ENCODE measurements at places on chromosomes 12 and 14.
A peak's percentile ranks its signal among the peaks of the same experiment; 100 is the strongest.

- no peak for DNase-seq
Observed at GRCh38 chr12:16972923-16973770, 367.2 kb upstream of the LMO3 start.

- no peak for DNase-seq
Observed at GRCh38 chr12:23169012-23169695, 544.2 kb downstream of the ETNK1 start.

DNA sequence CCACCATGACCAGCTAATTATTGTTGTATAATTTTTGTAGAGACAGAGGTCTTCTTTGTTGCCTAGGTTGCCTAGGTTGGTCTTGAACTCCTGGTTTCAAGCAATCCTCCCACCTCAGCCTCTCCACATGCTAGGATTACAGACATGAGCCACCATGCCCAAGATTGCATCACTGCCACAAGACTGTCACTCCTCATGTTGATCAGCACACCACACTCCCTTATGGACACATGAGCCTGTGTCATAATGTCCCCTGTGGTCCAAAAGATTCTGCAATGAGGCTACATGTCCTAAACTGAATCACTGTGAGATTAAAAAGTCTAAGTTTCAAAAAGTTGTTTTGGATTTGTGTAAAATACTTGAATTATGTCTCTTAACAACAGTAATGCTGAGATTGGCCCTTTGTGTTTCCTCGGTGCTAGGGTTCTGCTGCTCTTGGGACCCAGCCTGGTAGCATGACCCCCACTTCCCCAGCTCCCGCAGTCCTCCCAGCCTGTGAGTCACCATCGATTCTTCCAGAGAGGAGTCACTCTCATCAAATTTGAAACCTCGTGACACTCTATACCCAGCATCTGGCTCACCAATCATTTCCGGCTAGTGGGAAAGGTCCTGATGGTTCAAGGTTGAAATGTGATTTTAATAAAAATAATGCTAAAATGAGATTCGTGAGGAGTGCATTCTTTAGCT lies 890.9 kb downstream of the VRK1 start:
- DNase-seq: no peak

- DNase-seq: peak; percentile 3
Observed at GRCh38 chr14:61188978-61189808, 91.9 kb downstream of the TMEM30B start.

DNA sequence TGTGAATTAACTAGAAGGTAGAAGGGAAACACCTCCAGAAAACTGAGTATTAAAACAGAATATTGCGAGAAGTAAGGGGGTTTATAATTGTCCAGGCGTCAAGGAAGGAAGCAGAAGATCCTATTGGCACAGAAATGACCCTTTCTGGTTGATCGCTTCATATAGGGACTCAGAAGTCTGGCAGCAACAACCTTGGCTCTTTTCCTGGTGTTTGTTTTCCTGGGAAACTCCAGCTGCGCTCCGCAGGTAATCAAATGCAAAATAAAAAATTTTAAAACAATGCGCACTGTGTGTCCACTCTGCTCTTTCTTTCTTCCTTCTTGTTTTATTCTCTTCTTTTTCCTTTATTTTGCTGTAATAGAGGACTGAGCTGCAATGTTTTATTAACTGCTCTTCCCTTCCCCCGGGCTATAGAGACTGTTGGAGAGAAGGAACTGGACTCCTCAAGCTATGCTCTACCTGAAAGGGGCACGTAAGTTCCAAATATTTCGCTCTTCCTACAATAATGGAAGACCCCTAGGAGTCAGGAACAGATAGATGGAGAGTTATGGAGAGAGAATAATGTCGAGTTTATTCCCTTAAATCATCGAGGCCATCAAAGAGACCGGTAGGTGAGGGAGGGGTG lies 737 bp downstream of the SPX start:
- no peak for DNase-seq

DNA sequence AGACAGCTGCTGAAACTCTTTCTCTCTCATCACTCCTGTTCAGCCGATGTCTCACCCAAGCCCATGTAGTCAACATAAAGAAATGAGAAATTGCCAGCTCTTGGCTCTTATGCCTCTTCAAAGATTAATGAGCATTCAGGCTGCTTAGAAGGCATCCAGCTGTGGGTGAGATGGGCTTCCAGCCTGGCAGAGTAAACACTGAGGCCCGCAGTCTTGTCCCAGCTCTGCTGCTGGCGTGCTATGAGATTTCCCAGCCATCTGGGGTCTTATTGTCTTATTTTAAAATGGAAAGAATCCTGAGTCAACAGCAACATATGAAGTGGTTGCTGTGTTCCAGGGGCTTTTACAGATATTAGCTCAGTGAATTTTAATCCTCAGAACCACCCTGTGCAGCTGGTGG lies 12.6 kb downstream of the RXYLT1 start:
- DNase-seq: no peak

DNA sequence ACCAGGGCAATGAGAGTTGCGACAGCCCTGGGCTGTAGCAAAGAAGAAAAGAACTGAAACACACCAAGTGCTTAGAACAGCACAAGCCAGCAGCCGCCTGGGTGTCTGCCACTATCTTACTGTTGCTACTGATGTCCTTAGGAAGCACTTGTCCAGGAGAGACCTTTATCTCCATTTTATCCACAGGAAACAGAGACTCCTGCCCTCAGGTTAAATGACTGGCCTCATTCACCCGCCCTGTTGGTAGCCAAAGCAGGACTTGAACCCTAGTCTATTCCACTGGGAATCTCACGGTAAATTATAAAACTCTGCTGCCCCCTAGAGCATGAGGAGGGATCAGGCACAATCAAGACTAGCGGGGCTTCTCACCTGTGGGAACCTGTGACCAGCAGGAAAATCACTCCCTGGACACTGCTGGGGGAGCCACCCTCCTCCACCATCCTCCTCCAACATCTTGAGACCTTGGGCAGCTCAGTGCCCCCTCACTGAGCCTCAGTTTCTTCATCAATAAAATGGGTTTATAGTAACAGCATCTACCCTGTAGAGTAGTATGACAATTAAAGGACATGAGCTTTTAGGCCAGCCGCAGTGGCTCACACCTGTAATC lies 20.5 kb upstream of the TESC start:
- DNase-seq: no peak

GRCh38 chr12:131919366-131920156 lies 9.5 kb upstream of the PUS1 start:
- DNase-seq: no peak

- DNase-seq: no peak
Observed at GRCh38 chr14:36068777-36069534, 107.6 kb downstream of the PTCSC3 start.

DNA sequence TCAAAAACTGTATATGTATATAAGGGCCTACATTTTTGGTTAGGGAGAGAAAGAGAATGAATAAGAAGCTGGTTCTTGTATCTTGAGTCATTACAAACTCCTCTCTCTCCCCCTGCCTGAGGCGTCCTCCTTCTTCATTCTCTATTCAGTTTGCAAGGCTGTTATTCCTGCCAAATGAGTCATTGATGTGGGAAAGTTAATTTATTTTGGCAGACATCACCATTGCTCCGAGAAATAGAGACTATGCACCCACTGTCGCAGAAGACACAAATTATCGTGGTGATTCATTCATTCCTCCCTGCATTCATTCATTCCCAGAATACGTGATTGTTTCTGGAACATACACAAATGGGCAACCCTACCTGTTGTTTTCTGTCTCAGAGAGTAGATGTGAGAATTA lies 112.5 kb upstream of the MED13L start:
- no peak for DNase-seq

Measured in anterior cingulate cortex (tissue), 58 donors.